ENCODE measurements at places on chromosomes 1 and 21. TPM values are rescaled to one million over a fixed set of nuclear protein-coding genes. Genes with fewer than 3 reads are reported as not detected.
A peak's percentile ranks its signal among the peaks of the same experiment; 100 is the strongest.

GRCh38 chr1:53712276-53712675, 26.7 kb downstream of the GLIS1 start:
- H3K27ac ChIP-seq, result no peak overlapping the region
- no peaks in the 10 kb centered on the region for H3K4me1 ChIP-seq
- DNase-seq, result no peak
- H3K36me3 ChIP-seq, result no peaks in the 10 kb centered on the region

DNA sequence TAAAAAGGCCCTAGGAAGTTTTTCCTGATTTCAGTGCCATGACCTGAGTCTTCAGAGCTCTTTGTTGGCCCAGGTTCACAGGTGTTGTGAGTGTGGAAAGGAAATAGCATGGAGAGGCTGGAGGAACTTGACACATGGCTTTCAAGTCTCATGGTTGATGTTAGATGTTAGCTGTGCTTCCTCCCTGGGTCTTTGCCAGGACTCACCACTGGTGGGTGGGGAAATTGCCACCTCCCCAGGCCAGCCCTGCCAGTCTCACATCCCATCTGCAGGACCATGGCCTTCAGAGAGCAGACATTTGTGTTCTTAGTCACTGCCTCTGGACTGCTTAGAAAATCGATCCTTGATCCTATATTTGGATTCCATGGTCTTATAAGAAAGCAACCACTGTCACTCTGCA, 383.2 kb downstream of the DISC1 start:
- peaks cover 7% of the 10 kb centered on the region for H3K27me3 ChIP-seq
- H3K4me1 ChIP-seq, result peaks cover 2% of the 10 kb centered on the region
- H3K27ac ChIP-seq, result no peak overlapping the region
- H3K4me3 ChIP-seq, result no peak overlapping the region

DNA sequence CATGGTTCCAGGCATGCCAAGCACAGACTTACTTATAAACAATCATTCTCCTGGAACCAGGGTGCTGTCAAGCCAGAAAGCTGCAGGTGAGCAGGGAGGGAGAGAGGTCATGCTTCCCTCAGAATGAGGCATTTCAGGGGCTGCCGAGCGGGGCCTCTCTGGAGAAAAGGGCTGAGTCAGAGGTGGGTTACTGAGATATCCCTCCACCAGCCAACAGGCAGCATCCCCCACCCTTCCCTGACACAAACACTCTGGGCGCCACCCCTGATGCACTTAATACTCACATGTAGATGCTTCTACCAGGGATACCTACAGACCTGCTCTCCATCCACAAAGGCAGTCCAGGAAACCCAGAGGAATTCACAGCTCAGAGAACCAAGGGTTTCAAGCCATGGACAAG, 13.1 kb downstream of the STK40 start:
- peaks cover 47% of the 10 kb centered on the region for H3K4me1 ChIP-seq
- DNase-seq, result no peak
- H3K27ac ChIP-seq, result no peak overlapping the region
- no peaks in the 10 kb centered on the region for H3K27me3 ChIP-seq

DNA sequence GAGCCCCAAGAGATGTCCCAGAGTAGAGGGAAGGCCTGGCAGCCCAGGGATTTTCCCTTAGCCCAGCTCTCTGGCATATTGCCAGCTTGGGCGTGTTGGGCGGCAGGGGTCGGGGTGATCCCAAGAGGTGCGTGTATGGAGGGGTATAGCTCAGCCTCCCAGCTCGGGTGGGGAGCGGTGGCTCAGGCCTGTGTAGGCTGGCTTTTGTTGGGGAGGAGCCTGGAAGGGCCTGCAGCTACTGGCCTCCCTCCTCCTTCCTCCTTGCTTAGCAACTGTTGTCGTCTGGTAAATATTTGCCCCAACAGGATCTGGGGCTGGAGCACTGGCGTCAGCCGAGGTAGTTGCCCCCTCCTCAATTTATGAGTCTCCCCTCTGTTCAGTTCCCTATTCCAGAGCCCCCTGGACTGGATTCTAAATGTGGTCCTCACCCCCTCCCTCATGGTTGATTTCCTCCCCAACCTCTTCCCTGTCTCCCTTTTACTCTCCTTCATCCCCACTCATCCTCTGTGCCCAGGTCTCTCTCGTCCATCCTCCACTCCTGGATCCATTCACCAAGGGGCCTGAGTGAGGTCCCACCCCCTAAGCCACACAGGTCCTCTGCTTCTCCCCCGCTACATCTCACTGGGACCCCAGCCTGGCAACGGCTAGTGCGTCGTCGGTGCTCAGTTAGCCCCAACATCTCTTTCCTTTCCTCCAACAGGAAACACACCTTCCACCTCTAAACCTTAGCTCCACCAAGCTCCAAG, 10.3 kb upstream of the LMNA start:
- no peaks in the 10 kb centered on the region for H3K27me3 ChIP-seq
- H3K36me3 ChIP-seq, result no peaks in the 10 kb centered on the region
- H3K27ac ChIP-seq, result peak overlapping the region; percentile 100
- H3K4me1 ChIP-seq, result peaks cover 60% of the 10 kb centered on the region
- no peak for DNase-seq

GRCh38 chr1:216553040-216553439, 129.8 kb upstream of the USH2A start:
- DNase-seq, result no peak
- H3K4me1 ChIP-seq, result no peaks in the 10 kb centered on the region
- no peak overlapping the region for H3K4me3 ChIP-seq
- no peaks in the 10 kb centered on the region for H3K27me3 ChIP-seq
- no peak overlapping the region for H3K27ac ChIP-seq

DNA sequence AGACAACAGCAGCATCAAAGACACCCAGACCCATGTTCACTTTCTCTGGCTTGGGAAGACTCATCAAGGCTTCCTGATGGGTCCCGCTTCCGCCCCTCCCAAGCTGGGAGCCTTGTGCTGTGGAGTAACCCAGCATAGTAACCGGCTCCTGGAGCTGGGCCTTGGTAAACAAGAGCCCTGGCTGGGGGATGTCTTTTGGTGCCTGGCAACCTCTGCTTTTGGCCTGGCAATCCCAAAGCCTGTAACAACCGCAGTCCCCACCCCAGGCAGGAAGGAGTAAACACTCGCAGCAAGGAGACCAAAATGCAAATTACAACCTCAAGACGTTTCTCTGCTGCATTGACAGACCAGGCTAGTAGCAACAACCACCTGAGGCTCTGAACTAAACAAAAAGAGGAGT, 16.9 kb upstream of the THRAP3 start:
- H3K36me3 ChIP-seq, result no peaks in the 10 kb centered on the region
- no peak overlapping the region for H3K4me3 ChIP-seq
- no peaks in the 10 kb centered on the region for H3K27me3 ChIP-seq
- peak overlapping the region; percentile 14 for H3K27ac ChIP-seq

GRCh38 chr1:160325252-160325651, 17.8 kb downstream of the COPA start:
- no peak overlapping the region for H3K4me3 ChIP-seq
- H3K27ac ChIP-seq, result no peak overlapping the region
- no peak for DNase-seq

DNA sequence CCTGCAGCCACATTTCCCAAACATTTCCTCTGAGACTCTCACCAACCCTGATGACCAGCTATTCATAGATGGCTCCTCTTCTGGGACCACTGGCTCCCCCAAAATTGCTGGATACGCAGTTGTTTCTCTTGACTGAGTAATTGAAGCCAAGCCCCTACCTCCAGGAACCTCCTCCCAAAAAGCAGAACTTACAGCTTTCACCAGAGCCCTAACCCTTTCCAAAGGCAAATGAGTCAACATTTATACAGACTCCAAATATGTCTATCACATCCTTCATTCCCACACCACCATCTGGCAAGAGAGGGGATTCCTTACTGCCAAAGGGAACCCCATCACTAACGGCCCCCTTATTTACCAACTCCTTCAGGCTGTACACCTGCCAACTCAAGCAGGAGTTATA, 20.3 kb upstream of the CA6 start:
- no peak overlapping the region for H3K4me3 ChIP-seq
- H3K4me1 ChIP-seq, result peaks cover 9% of the 10 kb centered on the region
- no peaks in the 10 kb centered on the region for H3K27me3 ChIP-seq
- H3K36me3 ChIP-seq, result no peaks in the 10 kb centered on the region

- H3K27ac ChIP-seq, result no peak overlapping the region
- no peak for DNase-seq
- no peaks in the 10 kb centered on the region for H3K27me3 ChIP-seq
- H3K36me3 ChIP-seq, result peaks cover 57% of the 10 kb centered on the region
- H3K4me3 ChIP-seq, result no peak overlapping the region
Measured at GRCh38 chr1:155334962-155335361, 14.3 kb downstream of the RUSC1 start.

DNA sequence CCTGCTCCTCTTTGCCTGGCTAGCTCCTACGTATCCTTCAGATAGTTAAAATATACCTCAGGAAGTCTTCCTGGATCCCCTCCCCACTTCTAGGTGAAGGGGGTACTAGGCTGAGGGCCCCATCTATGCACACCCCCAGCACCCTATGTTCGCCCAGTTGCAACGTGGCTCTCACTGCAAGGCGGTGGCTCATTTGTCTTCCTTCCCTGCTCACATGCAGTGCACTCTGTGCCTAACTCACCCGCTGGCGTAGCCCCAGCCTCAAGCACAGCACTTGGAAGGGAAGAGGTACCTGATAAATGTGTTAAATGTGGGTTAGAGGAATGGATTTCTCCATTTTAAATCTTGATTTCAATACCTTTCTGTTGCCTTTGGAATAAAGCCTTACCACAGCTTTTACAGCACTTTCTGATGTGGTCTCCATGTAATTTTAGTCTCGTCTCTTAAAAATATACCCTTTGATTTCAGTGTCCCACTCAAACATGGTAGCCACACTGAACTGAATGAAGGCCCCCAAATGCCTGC, 39.3 kb downstream of the L1TD1 start:
- H3K4me1 ChIP-seq, result no peaks in the 10 kb centered on the region
- no peak overlapping the region for H3K4me3 ChIP-seq
- H3K36me3 ChIP-seq, result no peaks in the 10 kb centered on the region
- H3K27ac ChIP-seq, result no peak overlapping the region
- no peak for DNase-seq

DNA sequence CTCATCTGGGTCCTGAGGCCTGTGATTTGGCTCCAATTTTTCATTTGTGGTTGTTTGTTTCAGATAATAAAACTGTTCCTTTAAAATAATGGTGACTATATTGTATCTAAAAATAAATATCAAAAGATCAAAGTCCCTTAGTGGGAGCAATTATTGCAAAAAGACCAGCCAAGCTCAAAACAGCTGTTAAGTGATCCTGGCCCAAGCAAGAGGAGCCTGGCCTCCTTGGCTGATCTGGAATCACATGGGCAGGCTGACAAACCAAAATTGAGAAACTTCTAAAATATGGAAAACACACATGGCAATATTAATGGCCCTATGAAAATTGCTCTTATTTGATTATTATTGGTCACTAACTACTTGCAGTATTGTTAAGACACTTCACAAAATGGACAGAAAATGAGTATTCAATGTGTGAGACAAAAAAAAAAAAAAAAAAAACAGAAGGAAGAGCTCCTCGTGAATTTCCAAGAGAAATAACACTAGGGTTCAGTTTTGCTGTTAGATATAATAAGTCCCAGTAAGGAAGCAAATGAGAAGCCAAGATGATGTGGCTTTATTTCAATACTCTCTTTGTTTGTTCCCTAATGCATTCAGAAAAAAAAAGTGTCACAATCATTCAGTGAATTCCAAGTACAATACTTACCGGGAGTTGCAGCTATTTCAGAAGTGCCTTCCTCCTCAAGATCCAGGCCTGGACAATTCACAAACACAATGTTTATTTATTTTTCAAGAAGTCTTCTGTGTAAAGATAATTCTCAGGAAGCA, 105.1 kb downstream of the SEC16B start:
- no peak overlapping the region for H3K4me3 ChIP-seq
- no peaks in the 10 kb centered on the region for H3K36me3 ChIP-seq
- no peaks in the 10 kb centered on the region for H3K4me1 ChIP-seq
- no peak overlapping the region for H3K27ac ChIP-seq

DNA sequence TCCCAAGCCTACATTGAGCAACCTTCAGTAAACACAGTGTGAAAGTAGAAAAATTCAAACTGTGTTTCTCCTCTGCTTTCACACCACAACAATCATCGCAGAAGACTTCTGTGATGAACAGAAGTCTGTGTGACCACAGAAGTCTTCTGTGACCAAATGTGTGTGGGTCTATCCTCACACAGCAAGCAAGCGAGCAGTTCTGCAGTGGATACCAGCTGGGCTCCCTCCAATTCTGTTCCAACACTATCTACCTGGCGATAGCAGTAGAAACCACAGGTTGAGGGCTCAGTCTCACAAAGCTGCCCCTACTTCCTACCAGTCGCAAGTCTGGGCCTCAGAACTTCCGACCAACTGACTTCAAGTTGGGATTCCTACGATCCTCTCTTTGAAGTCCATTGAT, 21.0 kb upstream of the RAP1A start:
- H3K36me3 ChIP-seq, result peaks cover 18% of the 10 kb centered on the region
- peak overlapping the region; percentile 96 for H3K27ac ChIP-seq
- no peaks in the 10 kb centered on the region for H3K27me3 ChIP-seq
- H3K4me3 ChIP-seq, result peak overlapping the region; percentile 59
- peaks cover 95% of the 10 kb centered on the region for H3K4me1 ChIP-seq

DNA sequence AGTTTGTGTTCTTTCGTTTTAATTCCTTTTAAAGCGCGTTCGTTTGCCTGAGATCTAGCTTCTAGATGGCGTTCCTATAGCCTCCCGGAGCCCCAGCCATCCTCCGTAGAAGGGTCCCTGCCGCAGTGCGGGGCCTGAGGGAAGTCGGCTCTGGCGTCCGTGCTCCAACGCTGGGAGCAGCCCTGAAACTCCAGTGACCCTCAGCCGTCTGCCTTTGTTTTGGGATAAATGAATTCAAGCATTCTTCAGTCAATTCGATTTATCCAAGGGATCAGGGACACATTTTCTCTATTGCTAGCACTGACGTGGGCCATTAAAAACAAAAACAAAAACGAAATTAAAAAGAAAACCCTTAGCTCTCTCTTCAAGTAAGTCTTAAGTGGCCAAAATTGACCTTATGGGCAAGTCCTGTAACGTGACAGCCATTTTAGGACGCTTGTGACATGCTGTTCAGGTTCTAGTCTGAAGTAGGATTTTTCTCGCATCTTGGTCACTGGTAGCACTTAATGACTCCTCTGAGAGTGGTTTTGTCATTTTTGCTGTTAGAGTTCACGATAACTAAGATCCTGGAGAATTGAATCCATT, 742 bp upstream of the HSPA13 start:
- no peak for DNase-seq
- peak overlapping the region; percentile 98 for H3K27ac ChIP-seq
- peaks cover 17% of the 10 kb centered on the region for H3K36me3 ChIP-seq
- peaks cover 5% of the 10 kb centered on the region for H3K27me3 ChIP-seq
- H3K4me1 ChIP-seq, result peaks cover 32% of the 10 kb centered on the region

DNA sequence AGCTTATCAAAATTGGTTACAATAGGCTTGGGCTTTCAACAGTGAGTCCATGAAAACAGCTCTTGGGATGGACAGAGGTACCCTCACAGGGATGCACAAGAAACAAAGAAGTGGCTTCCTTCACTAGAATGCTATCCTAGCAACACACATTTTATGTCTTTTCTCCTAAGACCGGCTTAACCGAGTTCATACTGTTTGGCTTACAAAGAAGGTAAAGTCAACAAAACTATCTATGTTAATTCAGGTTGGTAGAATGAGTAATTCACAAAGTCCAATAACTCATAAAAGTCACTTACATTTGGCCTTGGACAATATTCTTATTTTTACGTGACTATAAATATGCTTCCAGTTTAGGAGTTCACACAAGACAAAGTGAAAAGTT, 9.0 kb downstream of the ERG start:
- H3K4me3 ChIP-seq, result no peak overlapping the region
- no peaks in the 10 kb centered on the region for H3K4me1 ChIP-seq
- no peaks in the 10 kb centered on the region for H3K36me3 ChIP-seq
- no peak for DNase-seq
- H3K27ac ChIP-seq, result no peak overlapping the region

GRCh38 chr1:206808615-206809014, 36.3 kb upstream of the IL10 start:
- H3K27me3 ChIP-seq, result peaks cover 3% of the 10 kb centered on the region
- peaks cover 16% of the 10 kb centered on the region for H3K36me3 ChIP-seq

DTL gene
- total RNA-seq, result 77.0 TPM

CELA2A gene
- total RNA-seq, result not detected

WNT3A gene
- not detected for total RNA-seq

SFN gene
- total RNA-seq, result 0.62 TPM

PUM1 gene
- 121 TPM for total RNA-seq

PIAS3 gene
- 21.3 TPM for total RNA-seq

TFF2 gene
- total RNA-seq, result not detected

Data from activated T-helper 2 cell treated with anti-CD3 and anti-CD28 coated beads, Interferon-gamma antibody, Interleukin-2, Interleukin-4, amounts not matched to agents 10 μg/mL and 5 μg/mL and 100 μg/mL, durations not matched to agents 14 hours and 24 hours and 36 hours (primary cell).